ENCODE measurements at places on chromosomes 5 and 9.

DNA sequence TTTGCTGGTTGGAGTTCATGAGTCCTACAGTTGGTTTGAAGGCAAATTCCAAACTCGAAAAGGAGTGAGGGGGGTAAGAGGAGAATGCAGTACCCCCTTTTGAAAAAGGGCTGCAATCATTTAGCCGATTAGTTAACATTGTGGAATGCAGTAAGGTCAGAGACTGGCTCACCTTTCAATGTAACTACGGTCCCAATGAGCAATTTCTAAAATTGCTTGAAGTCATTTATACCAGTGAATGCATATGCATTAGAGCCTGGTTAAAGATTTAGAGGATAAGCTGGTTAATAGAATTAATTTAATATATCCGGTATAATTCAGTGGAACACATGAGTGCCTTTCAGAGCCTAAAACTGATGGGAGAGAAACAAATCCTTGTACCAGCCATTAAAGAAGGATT, 172.6 kb upstream of the PAPPA start:
- DNase-seq = no peak

DNA sequence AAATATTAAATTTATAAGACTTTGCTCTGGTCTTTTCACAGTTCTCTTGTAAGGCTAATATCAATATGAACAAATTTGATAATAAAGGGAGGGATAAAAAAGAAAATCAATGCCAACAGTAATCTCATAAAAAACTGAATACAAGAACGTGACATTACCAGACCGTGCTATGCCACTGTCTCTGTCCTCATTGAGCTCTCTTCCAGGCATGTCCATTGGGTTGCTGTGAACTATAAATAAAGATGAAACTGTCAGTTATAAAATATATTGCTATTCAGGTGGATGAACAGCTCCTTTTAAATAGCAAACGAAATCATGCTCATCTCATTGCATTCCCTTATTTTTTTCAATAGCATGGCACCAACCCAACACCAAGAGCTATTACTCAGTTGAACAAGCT, 74.0 kb upstream of the RAPGEF6 start:
- DNase-seq = no peak

GRCh38 chr9:109715344-109715743, 64.7 kb upstream of the PALM2AKAP2 start:
- no peak for DNase-seq

GRCh38 chr5:157819502-157820115, 39.3 kb downstream of the CLINT1 start:
- DNase-seq = no peak

- DNase-seq = no peak
Observed at GRCh38 chr9:128912270-128912853, 8.4 kb upstream of the PHYHD1 start.

- no peak for DNase-seq
Observed at GRCh38 chr5:61002611-61003355, 57.8 kb downstream of the NDUFAF2 start.

- DNase-seq = no peak
Observed at GRCh38 chr5:45741110-45741509, 44.9 kb upstream of the HCN1 start.

DNA sequence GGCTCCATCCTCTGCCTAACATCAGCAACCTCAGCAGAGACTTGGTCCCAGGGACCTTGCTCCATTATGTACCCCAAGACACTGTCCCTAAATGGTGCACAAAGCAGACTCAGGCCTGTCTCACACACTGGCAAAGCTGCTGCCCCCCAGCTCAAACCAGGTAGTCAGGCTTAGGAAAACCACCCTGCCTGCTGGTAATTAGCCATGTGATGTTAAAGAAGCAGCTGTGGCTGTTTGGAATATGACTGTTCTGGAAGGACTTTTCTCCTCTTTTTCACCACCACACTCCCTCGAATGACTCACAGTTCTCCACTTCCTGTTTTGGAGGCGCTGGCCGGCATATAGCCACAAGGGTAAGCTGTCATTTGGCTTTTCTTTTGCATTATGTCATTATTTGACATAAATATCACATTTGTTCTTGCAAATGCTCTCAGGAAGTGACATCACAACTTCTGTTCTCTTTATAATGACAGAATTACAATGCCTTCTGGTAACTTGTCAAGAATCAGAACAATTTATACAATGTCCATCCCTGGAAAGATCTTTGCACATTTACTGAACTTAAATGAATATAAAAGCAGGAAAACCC, 113.9 kb downstream of the SUSD1 start:
- peak; percentile 88 for DNase-seq

GRCh38 chr5:30142432-30142831, 1051.1 kb upstream of the CDH6 start:
- no peak for DNase-seq

DNA sequence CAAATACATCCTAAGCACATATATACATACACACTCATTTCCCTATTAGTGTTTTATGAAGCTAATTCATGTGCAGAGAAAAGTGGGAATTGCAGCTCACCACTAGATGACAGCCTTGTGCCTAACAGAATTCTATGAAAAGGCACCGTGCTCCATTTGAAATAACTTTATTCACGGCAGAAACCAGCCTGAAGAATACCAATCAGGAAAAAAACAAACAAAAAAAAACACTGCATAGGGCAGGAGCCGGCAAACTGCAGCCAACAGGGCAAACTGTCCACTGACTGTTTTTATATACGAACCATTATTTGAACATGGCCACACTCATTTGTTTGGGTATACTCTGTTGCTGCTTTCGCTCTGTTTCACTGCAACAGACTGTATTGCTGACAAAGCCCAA, 33.6 kb downstream of the ERMP1 start:
- DNase-seq = peak; percentile 75

DNA sequence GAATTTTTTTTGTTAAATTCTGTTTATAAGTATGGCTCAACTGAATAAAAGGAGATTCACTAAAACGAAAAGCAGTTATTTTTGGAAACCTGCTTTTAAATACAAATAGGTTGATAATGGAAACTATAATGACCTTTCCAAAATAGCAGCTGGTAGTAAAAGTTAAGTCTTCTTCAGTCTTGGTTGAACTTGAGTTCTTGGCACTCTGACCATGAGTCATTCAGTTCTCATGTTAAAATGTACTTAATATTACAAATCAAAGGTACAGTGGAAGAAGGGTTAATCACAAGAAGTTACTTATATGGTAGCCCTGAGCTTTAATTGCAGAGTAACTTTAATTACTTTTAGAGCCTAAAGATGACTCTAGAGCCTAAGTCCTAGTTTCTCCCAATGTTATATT, 62.1 kb downstream of the KLF9 start:
- DNase-seq = no peak

- DNase-seq = no peak
Observed at GRCh38 chr9:20479419-20480155, 142.7 kb downstream of the MLLT3 start.

GRCh38 chr5:16192311-16192710, 12.7 kb upstream of the MARCHF11 start:
- no peak for DNase-seq

DNA sequence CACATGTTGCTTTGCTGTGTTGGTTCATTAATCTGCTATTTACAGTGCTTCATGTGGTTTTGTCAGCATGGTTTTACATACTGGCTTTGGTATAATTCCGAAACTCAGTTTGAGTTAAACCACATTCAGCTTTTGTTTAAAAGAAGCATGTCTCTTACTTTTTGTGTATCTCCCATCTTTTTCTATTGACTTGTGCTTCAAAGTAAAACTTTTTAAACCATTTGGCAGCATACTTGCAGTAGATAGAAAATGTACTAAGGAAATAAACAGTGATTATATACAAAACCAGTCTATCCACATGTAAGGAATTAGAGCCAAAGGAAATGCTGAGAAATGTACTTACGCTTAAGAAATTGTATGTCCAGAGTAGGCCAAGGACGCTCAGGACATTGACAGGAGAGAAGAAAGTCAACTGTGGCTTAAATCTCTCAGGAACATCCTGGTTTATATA, 286.9 kb downstream of the ARHGEF28 start:
- DNase-seq = no peak

DNA sequence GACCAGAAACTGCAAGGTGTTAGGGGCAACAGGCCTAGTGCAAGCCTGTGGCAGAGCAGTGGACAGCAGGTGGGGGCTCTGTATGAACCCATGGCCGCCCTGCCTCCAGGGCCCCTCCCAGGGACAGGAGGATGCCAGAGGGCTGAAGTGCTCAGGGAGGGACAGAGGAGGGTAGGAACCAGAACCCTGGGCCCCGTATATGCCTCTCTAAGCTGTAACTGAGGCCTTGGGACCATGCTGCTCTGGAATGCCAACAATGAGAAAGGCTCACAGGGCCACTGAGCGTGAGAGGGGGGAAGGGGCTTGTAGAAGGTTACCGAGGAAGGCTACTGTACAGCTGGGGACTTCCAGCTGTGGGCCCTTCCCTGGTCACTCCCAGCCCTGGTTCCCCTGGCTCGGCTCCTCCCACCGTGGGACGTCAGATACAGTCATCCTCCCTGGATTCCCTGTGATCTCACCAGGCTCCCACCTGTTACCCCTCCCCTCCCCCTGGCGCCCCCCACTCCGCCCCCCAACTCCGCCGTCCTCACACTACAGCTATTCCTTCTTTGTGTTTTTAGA, 21.1 kb downstream of the AQP7 start:
- no peak for DNase-seq

DNA sequence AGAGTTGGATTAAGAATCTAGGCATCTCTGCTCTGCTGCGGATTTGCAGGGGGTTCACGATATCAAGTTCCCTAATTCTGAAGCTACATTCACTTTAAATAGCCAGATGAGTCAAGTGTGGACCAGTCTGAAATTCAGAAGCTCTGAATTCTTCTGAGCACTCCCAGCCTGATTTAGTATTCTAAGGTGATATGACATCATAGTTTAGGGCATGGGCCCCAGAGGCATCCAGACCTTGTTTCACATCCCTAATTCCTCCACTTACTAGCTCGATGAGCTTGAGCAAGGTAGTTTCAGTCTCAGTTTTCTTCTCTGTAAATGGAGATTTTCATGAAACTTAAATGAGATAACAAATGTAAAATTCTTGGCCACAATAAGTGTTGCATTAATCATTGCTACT, 65.2 kb downstream of the TMEM167A start:
- no peak for DNase-seq

DNA sequence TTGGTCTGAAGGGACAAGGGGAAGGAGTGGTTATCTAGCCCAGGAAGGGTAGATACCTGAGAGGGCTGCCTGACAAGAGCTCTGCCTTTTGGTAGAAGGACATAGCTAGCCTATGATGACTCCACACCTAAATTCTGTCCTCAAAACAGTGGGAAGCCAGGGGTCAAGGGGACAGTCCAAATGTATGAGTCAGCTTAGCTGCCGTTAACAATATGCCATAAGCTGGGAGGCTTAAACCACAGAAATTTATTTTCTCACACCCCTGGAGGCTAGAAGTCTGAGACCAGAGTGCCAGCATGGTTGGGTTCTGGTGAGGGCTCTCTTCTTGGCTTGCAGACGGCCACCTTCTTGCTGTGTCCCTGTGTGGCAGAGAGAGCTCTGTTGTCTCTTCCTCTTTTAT, 306.4 kb downstream of the NTRK2 start:
- DNase-seq = no peak

DNA sequence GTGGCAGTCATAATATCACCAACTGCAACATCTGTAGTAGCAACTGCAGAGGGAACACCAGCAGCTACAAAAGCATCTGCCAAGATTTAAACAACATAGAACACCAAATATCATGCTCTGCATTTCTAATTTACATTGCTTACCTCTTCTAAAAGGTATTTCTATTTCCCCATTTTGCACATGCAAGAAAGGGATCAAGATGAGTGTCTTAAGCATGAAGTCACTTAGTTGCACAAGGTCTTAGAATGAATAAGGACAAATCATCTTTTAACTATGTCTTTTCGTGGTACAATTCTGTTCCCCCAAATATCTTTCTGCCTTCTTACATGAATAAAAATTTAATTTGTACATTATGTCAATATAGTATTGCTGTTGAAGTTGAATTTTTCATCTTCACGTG, 1746.4 kb downstream of the EFNA5 start:
- DNase-seq = no peak

GRCh38 chr9:98168941-98169488, 23.4 kb downstream of the CORO2A start:
- no peak for DNase-seq

GRCh38 chr9:108374626-108375025, 481.2 kb downstream of the ACTL7B start:
- DNase-seq = no peak

DNA sequence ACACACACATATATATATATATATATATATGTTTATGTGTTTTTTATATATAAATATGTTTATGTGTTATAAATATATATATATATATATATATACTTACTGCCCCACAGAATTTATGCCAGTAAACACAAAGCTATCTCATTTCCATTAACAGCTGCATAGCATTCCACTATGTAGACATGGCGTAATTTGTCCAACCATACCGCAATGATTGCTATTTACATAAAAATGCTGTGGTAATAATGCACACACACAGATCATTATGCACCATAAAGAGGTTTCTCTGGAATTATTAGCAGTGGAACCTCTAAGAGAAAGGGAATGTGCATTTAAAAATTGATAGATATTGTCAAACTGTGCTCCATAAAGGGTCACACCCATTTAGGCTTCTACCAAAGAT, 150.1 kb downstream of the CEP120 start:
- DNase-seq = no peak

- DNase-seq = no peak
Observed at GRCh38 chr5:103901885-103902284, 339.3 kb upstream of the NUDT12 start.

GRCh38 chr9:98101868-98102273, 17.2 kb downstream of the TRIM14 start:
- DNase-seq = peak; percentile 70

DNA sequence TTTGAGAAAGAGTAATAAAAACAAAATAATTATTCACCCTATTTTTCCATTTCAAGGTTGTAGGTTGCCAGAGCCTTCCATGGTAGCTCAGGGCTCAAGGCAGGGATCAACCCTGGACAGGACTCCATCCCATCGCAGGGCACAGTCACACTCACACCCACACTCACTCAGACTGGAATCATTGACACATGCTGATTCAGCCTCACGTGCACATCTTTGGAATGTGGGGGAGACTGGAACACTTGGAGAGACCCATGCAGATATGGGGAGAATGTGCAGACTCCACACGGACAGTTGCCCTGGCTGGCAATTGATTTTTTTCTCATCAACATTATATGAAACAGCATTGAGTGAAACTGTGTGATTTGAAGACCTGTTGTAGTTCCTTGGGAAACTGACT, 234.1 kb downstream of the ADGRV1 start:
- DNase-seq = no peak

DNA sequence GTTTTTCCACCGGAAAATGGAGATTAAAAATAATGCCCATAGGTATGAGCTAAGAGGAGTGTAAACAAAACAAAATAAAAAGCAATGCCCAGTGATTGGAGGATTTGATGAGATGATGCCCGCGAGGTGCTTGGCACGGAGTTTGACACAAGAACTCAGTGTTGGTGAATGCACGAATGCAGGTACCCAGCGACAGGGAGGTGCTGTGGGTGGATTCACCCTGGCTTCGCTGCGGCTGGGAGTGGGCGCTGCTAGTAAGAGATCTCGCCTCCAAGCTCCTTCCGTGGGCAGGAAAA, 526 bp upstream of the STXBP1 start:
- DNase-seq = no peak

- DNase-seq = no peak
Observed at GRCh38 chr5:69024241-69024651, 69.6 kb upstream of the SLC30A5 start.

All from hematopoietic multipotent progenitor cell (in vitro differentiated cells).